ENCODE measurements at places on chromosomes 12 and 14.

GRCh38 chr12:47920913-47921312 is 16.1 kb upstream of the VDR start:
- no peak for DNase-seq

DNA sequence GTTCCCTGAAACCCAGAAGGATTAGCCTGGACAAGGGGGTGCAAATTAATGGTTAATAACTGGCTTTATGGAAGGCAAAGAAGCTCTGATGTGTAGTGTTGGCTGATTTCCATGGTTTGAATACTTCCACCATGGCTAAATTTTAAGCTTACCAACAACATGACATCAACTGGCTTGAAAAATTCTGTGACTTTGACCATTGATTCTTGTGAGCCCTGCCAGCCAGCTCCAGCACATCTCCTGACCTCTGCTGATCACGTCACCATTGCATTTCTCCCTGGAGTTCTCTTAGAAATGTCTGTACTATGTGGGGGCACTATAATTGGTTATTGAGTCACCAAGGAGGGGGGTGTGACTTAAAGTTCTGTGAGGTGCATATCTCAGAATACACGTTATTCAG is 171.2 kb downstream of the MYRFL start:
- DNase-seq = no peak

DNA sequence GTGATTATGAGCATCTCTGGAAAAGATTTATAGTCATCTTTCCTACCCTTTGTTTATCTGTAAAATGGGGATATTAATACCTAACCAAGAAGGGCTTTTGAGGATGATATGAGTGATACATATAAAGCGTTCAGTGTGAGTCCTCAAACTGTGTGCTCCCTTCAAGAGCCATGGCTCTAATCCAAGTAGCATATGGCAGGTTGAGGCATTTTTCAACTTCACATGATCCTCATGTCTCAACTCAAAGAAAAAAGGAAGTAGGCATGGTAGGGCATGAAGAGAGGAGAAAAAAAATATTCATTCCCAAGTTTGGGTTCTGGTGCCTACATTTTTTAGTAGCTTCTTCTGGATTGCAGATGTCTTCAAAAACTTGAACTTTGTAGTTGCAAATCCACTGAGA is 286.3 kb upstream of the ATP2B1 start:
- DNase-seq = no peak

- no peak for DNase-seq
Measured at GRCh38 chr14:70696026-70696425, 54.3 kb downstream of the TTC9 start.

DNA sequence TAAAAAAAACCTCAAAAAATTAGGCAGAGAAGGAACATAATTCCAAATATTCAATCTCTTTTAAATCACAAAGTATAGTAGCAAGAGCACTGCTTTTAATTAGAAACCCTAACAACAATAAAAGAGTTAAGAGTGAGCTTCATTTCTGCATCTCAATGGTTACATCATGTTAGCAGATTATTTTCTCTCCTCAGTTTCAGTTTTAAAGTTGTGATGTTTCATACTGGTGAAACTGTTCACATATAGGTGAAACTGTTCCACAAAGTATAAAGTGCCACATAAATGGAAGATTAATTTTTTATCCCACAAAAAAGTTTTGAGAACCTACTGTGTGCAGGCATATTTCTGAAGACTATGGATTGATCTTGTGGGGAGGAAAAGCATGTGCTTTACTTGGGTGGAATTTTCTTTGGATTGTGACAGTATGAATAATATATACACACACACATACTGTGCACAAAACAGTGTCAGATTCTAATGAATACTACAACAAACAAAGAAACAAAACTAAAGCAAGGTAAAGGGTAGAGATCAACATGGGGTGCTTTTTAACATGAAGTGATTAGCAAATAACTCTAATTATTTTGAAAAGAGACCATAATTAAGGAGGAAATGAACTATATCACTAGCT is 17.1 kb downstream of the LUM start:
- DNase-seq = no peak

- no peak for DNase-seq
Measured at GRCh38 chr14:105247715-105248367, 492 bp upstream of the BTBD6 start.

DNA sequence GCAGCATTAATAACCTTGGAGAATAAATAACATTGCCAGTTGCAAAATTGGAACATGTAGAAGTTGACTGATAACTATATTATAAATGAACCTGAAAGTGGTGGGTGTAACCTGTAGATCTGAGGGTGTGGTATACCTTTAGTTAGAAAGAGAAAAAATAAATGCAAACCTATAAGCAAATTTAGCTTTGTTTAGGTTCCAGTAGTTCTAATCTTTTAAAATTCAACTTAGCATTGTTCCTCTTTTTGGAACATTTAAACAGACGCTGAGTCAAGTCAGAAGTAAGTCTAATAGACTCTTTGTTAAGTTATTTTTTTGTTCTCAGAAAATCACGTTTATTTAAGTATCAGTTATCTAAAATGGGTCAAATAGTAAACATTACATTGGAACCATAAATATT is 120.0 kb downstream of the DNAI7 start:
- no peak for DNase-seq

- DNase-seq = no peak
Measured at GRCh38 chr14:24817212-24818057, 183.4 kb upstream of the GZMB start.
